ENCODE measurements at places on chromosomes 2 and 18. TPM values are rescaled to one million over a fixed set of nuclear protein-coding genes. Genes with fewer than 3 reads are reported as not detected.

DNA sequence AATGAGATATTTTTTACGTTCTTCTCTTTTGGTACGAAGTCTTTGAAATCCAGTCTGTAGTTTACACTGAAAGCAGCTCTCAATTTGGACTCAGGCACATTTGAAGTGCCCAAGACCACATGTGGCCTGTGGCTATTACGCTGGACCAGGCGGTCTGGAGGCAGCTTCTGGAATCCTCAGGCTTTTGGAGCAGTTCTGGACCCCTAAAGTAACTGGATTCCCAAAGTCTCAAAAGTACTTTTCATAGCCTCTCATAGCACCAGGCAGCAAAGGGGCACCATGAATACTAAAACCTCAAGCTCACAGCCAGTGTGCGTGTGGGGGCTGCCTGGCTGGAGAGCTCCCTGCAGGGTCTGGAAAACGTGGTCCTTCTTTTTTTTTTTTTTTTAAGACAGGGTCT, 119.0 kb downstream of the SMAD7 start:
- H3K4me3 ChIP-seq = no peak overlapping the region
- H3K27me3 ChIP-seq = no peaks in the 10 kb centered on the region
- no peaks in the 10 kb centered on the region for H3K36me3 ChIP-seq
- H3K4me1 ChIP-seq = peaks cover 13% of the 10 kb centered on the region
- peak; percentile 37 for DNase-seq
- peak overlapping the region; percentile 52 for H3K27ac ChIP-seq

- no peak overlapping the region for H3K27ac ChIP-seq
- no peaks in the 10 kb centered on the region for H3K27me3 ChIP-seq
- no peaks in the 10 kb centered on the region for H3K36me3 ChIP-seq
- no peak overlapping the region for H3K4me3 ChIP-seq
These were observed 46.1 kb downstream of the SDC1 start for GRCh38 chr2:20178666-20179465.

- DNase-seq = no peak
- no peaks in the 10 kb centered on the region for H3K4me1 ChIP-seq
- H3K27me3 ChIP-seq = no peaks in the 10 kb centered on the region
- H3K27ac ChIP-seq = no peak overlapping the region
These were observed 45.1 kb upstream of the SERTAD2 start for GRCh38 chr2:64698668-64699444.

DNA sequence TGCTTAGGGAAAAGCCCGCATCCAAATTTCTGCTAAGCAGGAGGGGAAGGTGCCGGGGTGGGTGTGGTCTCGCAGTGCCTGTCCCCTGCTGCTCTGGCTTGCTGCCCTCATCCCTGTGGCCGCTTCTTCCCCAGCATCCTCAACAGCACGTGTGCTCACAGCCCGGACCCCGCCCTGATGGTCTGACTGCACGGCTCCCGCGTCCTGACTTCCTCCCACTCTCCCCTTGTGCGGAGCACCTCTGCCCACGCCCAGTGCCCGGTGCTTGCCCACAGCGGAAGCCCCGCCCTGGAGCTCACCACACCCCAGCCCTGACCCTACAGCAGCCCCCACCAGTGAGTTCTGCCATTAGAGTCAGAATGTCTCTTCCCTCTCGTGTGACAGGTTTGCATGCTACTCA, 277.9 kb downstream of the NDUFA10 start:
- DNase-seq = no peak
- peaks cover 11% of the 10 kb centered on the region for H3K4me1 ChIP-seq
- H3K4me3 ChIP-seq = no peak overlapping the region
- no peak overlapping the region for H3K27ac ChIP-seq
- no peaks in the 10 kb centered on the region for H3K27me3 ChIP-seq

DNA sequence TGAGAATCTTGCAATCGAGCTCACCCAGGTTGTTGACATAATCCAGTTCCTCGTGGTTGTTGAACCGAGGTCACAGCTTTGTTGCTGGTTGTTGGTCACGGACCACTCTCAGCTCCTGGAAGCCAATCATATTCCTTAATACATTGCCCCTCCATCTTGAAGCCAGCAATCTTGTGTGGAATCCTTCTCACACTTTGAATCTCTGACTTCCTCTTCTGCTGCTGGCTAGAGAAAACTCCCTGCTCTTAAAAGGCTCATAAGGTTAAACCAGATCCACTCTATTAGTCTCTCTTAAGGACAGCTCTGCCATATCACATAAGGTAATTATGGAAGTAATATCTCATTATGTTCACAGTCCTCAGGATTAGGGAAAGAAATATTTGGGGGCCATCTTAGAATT, 41.1 kb downstream of the SP140 start:
- no peak overlapping the region for H3K4me3 ChIP-seq
- no peaks in the 10 kb centered on the region for H3K36me3 ChIP-seq
- H3K27ac ChIP-seq = no peak overlapping the region

- no peak for DNase-seq
- no peaks in the 10 kb centered on the region for H3K27me3 ChIP-seq
- no peaks in the 10 kb centered on the region for H3K36me3 ChIP-seq
- H3K4me1 ChIP-seq = no peaks in the 10 kb centered on the region
These were observed 194.5 kb upstream of the APCDD1 start for GRCh38 chr18:10259901-10260300.

DNA sequence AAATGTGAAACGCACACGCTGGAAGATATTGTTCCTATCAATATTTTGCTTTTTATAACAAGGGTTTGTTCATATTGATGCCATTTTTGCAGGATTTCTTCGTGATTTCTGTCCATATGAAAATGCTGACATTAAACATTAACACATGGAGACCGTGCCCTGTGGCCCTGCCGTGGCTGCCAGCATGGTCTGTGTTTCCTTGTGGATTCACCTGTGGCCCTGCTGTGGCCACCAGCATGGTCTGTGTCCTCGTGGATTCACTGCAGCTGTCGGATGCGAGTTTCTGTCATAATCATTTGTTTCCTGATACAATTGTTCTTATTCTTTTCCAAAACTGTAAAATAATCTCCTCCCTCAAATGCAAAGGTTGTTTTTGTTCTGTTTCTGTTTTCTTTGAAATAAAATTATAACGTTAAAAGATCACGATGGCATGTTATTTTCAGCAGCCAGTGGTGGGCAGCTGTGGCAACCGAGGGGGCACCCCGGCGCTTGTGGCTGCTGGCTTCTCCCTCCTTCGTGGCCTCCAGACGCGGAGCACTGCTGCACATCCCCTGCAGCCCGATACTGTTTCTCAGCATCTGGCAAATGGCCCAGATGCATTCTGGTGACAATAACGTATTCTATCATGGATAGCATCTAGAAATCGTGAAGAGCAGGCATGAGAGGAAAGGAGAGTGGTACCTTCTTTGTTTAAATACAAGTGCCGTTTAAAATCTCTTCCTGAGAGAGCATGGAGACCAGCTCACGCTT, 143.5 kb downstream of the PTGR3 start:
- H3K4me1 ChIP-seq = no peaks in the 10 kb centered on the region
- no peak overlapping the region for H3K27ac ChIP-seq
- no peak for DNase-seq
- H3K4me3 ChIP-seq = no peak overlapping the region
- H3K36me3 ChIP-seq = peaks cover 21% of the 10 kb centered on the region

DNA sequence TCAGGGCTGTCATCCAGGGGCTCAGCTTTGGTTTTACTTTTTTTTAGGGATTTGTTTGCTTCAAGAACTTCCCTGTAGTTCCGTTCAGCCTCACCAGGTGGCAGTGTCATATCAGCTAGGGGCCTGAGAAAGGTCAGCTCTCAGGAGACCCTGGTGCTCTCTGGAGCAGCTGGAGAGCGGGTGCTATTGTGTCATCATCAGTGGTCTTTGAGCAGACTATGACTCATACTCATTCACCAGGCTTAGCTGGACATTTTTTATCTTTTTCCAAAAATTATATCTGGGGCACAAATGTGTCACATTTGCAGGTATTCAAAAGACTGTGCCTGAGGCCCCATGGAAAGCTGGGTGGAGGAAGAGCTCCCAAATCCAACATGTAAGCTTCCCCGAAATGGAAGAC, 24.4 kb downstream of the ZNF892 start:
- H3K27me3 ChIP-seq = no peaks in the 10 kb centered on the region
- no peak overlapping the region for H3K27ac ChIP-seq
- no peaks in the 10 kb centered on the region for H3K4me1 ChIP-seq

DNA sequence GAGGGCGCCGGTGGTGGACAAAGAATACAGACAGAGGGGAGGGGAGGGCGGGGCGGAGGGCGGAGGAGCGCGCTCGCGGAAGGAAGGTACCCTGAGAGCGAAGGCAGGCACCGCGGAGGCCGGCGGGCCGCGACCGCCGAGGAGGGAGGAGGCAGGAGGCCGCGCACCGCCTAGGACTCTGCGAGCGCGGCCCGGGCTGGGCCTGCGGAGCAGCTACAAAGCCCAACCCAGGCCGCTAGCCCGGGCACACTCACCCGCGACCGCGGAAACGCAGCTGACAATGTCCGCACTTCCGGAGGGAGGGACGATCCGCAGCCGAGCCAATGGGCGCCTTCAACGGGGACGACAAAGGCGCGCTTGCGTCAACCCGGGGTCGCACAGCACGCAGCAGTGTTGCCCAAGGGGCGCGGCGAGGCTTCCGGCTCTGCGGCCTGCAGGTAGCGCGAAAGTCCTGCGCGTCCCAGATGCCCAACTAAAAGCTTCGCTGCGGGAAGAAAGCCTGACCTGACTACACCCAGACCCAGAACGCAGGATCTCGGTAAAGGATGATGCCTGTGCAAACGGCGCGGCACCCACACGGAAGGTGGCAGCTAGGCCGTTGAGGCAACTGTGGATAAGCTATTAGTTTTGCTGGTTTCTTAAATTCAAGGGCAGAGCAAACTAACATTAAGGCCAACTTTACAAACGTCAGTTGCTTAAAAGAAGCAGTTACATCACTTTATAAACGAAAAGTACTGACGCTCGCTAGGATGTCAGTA, at the start of gene C18orf32:
Gene C18orf32, minus strand, starts transcription at position 282 of the 758 bp plus-strand sequence. CDS start 3,486 bp downstream, outside the sequence.
- peaks cover 4% of the 10 kb centered on the region for H3K4me1 ChIP-seq
- peaks cover 45% of the 10 kb centered on the region for H3K36me3 ChIP-seq
- H3K27me3 ChIP-seq = no peaks in the 10 kb centered on the region
- H3K4me3 ChIP-seq = peak within 1 kb of the TSS; percentile 96
- DNase-seq = peak; percentile 97

DNA sequence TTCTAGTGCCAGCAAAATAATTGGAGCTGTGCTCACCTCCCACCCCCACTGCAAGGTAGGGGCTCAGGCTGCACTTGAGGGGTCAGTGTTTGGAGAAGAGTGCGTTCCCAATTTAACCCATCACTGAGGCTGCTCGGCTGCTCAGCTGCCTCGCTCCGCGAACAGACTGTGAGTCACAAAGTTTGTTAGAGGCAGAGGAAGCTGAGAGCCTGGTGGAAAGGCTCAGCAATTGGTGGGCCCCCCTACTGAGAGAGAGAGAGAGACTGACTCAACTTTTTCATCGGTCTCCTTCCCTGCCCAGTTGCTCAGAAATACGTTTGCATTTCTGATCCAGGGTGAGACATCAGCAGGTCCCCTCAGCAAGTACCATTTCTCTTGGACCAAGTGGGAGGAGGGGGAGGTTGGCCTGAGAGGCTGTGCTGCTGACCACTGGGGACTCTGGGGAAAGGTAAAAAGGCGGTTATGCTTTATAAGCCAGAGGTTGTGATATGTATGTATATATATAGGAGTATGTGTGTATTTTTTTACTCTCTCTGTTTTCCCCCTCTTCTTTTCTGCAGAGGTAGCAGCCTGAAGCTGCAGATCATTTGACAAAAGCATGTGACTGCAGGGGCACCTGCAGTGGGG, 1.5 kb downstream of the EFR3B start:
- no peaks in the 10 kb centered on the region for H3K27me3 ChIP-seq
- DNase-seq = no peak
- peaks cover 2% of the 10 kb centered on the region for H3K4me1 ChIP-seq
- H3K4me3 ChIP-seq = peak overlapping the region; percentile 71
- H3K27ac ChIP-seq = no peak overlapping the region
- no peaks in the 10 kb centered on the region for H3K36me3 ChIP-seq

GRCh38 chr2:230758566-230759480, 46.2 kb downstream of the CAB39 start:
- H3K4me1 ChIP-seq = peaks cover 32% of the 10 kb centered on the region
- DNase-seq = no peak
- H3K27me3 ChIP-seq = no peaks in the 10 kb centered on the region
- no peak overlapping the region for H3K4me3 ChIP-seq

- H3K4me3 ChIP-seq = no peak overlapping the region
- DNase-seq = no peak
- no peaks in the 10 kb centered on the region for H3K36me3 ChIP-seq
- peak overlapping the region; percentile 76 for H3K27ac ChIP-seq
- no peaks in the 10 kb centered on the region for H3K27me3 ChIP-seq
- peaks cover 27% of the 10 kb centered on the region for H3K4me1 ChIP-seq
These were observed 39.9 kb upstream of the SP3 start for GRCh38 chr2:174004905-174005605.

Gene CCDC74A
- 1.8 TPM for total RNA-seq

Gene VWA3B
- not detected for total RNA-seq

Gene DYSF
- 58.3 TPM for total RNA-seq

Gene CENPA
- not detected for total RNA-seq

Gene CYS1
- 13.8 TPM for total RNA-seq

Gene LYPD6
- total RNA-seq = 1.8 TPM
